ENCODE measurements at places on chromosomes 7 and 10.
A peak's percentile ranks its signal among the peaks of the same experiment; 100 is the strongest.

GRCh38 chr10:17116193-17116592 lies 13.4 kb downstream of the CUBN start:
- no peak for DNase-seq

GRCh38 chr7:157403646-157404401 lies 67.0 kb downstream of the DNAJB6 start:
- DNase-seq = no peak

DNA sequence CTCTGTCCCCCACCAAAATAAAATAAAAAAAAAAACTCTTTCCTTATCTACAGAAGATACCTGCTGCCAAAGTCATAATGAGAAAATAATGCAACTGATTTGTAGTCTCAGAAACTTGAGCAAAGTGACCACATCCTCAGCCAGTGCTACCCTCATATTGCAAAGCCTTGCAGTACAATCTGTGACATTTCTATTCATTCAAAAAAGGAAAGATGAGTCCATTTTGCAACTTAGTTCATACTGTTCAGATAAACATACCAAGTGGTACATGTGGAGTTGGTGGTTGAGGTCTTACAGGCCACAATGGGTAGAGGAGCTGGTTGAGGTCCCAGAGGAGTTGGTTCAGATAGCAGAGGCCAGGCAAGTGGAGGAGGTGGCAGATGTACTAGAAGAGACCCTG lies 6.5 kb upstream of the EIF5AL1 start:
- no peak for DNase-seq

GRCh38 chr7:137985253-137985896 lies 16.5 kb downstream of the CREB3L2 start:
- DNase-seq = no peak

DNA sequence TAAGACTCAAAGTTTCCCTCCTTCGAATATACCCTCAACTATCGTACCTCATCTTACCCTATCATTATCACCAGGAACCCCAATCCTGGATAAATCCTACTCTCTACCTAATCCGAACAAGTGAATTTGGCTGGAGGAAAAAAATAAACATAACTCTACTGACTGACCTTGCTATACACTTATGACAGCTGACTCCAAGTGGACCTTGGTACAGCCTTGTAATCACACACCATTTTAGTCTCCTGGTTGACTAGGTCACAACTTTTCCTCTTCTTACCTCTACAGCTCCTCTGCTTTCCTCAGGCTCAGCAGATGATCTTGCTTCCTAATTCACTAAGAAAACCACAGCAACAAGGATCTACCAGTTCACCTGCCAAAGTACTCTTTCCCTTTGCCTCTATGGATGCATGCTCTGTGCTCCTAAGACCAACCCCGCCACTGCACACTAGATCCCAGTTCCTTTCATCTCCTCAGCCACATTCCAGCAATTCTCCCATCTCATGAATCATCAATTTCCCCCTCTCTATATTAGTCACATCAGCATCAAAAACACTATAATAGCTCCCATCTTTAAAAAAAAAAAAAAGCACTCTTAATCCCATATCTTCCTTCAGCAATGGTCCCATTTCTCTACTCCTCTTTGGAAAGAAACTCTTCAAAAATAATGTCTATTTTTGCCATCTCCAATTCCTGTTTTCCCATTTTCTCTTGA lies 35.5 kb downstream of the COA1 start:
- peak; percentile 12 for DNase-seq

- no peak for DNase-seq
These were observed 4.0 kb upstream of the RBM28 start for GRCh38 chr7:128347647-128348097.

DNA sequence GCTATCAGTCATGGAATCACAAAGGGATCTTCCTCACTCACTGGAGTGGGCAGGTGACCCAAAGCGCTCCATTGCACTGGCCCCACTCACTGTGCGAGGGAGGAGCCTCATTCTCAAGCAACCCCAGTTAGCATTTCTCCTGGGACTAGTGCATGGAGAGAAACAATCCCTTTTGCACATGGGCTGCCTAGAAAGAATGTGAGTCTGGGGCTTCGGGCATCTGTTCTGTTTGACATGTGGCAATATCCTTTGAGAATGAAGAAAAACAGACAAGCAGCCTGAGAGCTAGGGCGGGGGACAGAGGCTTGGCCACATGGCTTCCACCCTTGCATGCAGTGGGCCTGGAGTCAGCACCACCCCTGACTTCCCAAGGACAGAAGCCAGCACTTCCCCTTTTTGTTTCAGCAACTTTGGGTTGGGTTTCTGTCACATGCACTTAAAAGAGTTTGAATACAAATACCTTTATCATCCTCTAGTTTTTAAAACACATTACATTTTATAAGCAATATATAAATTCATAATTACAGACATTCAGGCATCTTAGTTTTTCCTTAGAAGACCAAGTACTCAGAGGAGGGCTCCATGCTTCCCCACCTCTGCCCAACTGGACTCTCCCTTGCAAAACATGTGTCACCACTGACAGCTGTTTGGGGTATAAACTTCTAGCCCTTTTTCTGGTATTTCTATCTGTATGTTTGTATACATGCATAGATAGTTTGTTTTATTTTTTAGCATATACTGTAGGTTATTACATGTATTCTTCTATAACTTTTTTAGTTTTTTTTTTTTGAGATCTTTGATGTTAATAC lies 73.8 kb downstream of the RBM20 start:
- DNase-seq = no peak

DNA sequence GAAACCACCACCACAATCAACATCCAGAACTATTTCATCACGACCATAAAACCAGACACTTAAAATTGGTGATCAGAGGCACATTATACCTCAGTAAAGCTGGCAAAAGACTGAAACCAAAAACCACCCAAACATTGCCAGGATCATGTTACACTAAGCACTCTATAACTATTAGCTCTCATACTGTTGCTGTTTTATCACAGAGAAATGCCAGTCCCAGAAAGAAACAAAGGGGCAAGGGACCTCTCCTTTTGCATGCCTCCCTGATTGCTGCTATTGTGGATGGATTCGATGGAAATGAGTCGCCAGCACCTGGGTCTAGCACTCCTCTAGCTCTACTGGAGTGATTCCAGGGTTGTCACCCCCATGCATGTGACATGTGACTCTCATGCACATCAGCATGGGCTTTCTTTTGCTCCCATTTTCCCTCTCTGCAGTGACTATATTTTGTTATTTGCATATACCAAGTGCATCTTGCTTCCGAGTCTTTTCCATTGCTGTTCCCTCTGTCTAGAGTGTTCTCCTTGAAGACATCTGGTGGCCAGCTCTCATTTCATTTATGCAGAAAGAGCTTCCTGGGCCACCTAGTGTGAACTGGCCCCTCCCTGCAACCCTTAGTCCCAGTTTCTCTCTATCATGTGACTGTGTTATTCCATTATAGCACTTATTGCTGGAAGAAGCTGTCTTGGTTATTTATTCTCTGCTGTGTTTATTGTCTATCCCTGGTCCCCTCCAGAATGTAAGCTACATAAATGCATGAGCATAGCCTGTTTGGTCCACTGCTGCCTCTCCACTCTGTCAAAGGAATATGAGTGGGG lies 300.6 kb downstream of the PLXNA4 start:
- no peak for DNase-seq

DNA sequence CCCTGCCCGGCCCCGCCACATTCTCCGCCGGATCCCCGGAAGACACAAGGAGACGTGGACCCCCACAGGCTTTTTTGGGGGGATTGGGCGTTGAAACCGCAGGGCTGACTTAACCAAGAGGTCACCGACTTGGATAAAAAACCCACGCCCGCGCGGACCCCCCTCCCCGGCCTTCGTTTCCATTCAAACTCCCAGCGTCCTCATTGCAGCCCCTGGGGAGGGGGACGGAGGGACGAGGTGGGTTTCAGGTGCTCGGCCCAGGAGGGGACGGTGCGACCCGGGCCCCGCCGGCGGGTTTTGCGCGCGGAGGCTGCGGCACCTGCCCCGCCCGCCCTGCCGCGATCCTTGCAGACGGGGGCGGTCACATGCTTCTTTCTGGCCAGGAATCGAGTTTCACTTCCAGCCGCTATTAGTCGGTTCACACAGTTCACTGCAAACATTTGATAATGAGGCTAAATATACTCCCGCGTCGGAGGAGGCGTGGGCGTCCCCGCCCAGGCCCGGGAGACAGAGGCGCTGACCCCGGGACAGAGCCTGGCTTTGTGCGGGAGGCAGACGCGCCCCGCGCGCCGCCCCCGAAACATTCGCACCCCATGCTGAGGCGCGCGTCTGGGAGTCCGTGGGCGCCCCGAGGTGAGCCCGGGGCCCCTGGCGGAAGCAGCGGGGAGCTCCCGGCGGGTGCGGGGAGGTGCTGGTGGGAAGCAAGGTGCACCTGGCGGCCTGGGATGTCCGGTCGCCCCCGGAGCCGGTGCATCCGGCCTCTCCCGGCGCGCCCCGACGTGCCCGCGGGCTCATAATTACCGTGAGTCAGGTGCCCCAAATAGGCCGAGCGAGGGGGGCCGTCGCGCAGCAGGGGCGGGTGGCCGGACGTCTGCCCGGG lies 2.7 kb upstream of the PDGFA start:
- DNase-seq = no peak

GRCh38 chr10:60358282-60358681 lies 31.4 kb downstream of the ANK3 start:
- DNase-seq = no peak

- no peak for DNase-seq
These were observed 223.8 kb upstream of the CCDC6 start for GRCh38 chr10:60130130-60130579.

DNA sequence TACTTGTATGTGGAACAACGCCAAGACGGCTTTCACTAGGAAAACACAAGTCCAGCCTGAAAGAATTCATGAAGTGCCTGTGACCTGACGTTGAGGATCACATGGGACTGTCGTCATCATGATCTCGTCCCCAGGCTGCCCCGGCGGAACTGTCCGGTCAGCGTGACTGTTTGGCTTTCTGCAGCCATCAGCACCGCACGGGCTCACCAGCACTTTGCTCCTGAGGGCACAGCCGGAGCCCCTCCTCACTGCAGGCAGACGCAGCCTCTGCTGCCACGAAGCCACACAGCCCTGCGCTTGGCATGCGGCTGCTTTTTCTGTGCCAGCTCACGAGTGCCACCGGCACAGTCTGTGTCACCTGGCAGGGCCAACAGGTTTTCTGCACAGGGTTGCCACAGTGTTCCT lies 9.4 kb upstream of the GET4 start:
- DNase-seq = no peak

GRCh38 chr10:130359711-130360110 lies 223.5 kb downstream of the GLRX3 start:
- no peak for DNase-seq

DNA sequence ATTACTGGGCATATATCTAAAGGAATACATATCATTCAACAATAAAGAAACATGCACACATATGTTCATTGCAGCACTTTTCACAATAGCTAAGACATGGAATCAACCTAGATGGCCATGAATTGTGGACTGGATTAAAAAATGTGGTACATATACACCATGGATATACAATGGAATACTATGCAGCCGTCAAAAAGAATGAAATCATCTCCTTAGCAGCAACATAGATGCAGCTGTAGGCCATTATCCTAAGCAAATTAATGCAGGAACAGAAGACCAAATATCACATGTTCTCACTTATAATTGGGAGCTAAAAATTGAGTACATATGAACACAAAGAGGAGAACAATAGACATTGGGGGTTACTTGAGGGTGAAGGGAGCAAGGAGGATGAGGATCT lies 175.6 kb downstream of the POLR1F start:
- DNase-seq = no peak

DNA sequence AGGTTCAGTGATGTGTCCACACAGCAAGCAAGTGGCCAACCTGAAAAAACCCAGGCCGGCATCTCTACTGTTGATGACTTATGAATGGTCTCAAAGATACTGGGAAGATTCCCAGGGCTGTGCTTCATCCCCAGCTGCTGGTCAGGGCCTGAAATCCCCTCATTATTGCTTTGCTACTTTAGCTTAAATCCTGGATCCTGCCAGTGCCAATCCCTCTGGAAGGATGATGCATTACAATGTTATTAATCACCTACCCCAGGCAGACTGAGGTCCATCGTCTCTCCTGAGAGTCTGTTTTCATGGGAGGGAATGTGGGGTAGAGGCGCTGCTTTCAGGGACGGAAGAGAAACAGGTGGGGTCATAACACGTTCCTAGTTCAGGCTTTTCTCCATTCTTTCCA lies 371.6 kb downstream of the RPS24 start:
- no peak for DNase-seq

GRCh38 chr10:125982260-125982948 lies 86.0 kb downstream of the FANK1 start:
- DNase-seq = peak; percentile 60

Data from amniotic stem cell (primary cell).